ENCODE measurements at places on chromosomes 7 and 10.

DNA sequence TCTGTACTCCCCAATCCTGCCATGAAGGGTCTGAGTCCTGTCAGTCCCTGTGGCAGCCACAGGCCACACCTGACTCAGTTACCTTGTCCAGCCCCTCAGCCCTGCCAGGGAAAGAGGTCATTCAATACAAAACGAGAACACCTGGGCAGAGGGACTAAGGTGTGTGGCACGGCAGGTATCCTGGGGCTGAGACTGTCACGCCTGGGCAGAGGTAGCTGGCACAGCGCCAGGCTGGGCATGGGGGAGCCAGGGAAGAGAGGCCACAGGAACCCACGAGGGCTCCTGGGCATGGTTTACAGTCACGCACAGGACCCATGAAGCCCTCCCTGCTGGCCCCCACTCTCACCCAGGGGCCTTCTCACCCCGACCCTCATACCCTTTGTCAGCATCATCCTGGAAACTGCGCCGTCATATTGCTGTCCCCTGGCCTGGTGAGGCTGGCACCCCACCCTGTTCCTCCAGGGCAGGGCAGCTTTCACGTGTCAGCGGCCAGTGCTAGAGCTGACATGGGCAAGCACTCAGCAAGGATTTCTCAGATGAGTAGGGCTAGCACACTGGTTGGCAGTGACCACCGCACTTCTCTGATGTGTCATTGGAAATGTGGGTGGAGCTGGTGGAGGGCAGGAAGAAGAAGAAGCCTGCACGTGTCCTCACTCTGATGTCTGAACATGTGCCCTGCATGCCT, 42.7 kb downstream of the LRRC18 start:
- no peak for DNase-seq

GRCh38 chr10:75955973-75956502, 524.6 kb downstream of the LRMDA start:
- no peak for DNase-seq

DNA sequence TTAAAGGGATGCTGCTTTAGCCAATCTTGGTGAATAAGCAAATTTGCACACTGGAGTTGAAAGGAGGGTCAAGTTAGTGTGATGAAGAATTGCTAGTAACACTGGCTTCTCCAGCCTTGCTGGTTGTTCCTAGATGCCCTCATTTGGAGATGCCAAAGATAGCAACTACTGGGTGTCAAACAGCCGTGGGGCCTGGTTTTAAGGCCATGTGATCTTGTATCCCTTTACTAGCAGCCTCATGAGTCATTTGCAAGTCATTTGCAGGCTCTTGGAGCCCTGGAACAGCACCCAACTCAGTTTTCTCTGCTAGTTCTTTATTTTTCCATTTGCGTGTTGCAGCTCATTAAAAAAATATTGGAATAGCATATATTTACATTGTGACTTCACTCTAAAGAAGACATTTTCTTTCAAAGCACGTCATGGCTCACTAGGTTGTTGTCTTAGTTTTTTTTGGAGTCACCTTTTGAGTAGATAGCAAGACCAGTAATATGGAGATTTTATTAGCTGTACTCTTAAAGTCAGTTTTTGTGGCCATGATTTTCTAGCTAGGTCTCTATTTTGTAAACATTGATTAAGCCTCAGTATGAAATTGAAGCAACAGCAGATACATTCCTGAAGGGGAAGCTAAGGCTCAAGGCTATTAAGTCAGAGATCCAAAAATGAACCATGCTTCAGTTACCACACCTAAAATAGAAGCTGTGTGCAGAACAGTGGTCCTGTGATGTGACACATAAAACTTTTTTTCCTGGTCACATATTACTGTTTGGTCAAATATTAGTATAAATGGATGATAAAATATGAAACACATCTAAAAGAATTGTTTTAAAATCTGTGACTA, 1.3 kb downstream of the LSMEM1 start:
- DNase-seq = no peak

DNA sequence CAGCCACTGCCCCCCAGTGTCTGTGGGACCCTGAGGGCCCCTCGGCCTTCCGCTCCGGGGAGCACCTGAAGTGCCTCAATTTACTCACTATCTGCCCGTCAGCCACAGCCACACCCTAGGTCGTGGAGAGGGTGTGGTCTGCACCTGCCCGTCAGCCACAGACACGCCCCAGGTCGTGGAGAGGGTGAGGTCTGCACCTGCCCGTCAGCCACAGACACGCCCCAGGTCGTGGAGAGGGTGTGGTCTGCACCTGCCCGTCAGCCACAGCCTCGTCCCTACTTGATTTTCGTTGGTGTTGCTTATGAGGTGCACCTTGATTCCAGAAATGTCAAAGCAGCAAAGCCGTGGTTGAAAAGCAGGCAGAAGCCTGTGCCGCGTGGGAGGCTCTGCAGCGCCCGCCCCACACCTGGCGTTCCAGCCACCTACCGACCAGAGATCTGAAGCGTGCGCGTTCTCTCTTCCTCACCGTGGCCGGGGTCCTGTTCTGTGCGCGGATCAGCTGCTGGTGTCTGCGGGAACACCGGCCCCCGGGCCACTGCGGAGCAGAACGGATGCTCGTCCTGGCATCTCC, 101.6 kb downstream of the DYNC2I1 start:
- DNase-seq = peak; percentile 36

- DNase-seq = no peak
Measured at GRCh38 chr7:125363873-125364272, 434.2 kb upstream of the POT1 start.

DNA sequence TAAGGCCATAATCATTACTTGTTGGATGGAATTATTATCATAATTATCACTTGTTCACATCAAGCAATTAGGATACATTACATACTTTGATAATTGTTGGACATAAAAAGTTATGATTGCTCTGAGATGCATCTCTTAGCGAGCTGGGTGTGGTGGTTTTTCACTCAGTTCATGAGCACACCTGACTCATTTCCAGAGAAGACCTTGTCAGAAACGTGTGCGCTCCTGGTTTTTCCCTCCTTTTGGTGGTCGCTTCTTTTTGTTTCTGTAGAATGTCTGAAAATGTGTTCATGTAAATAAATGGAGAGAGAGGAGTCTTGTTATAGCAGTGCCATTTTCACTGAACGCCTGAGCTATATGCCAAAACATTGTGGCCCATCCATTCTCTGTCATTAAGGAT, 141.3 kb downstream of the PAXIP1 start:
- no peak for DNase-seq

GRCh38 chr10:89516149-89516832, 19.1 kb downstream of the SLC16A12 start:
- no peak for DNase-seq

DNA sequence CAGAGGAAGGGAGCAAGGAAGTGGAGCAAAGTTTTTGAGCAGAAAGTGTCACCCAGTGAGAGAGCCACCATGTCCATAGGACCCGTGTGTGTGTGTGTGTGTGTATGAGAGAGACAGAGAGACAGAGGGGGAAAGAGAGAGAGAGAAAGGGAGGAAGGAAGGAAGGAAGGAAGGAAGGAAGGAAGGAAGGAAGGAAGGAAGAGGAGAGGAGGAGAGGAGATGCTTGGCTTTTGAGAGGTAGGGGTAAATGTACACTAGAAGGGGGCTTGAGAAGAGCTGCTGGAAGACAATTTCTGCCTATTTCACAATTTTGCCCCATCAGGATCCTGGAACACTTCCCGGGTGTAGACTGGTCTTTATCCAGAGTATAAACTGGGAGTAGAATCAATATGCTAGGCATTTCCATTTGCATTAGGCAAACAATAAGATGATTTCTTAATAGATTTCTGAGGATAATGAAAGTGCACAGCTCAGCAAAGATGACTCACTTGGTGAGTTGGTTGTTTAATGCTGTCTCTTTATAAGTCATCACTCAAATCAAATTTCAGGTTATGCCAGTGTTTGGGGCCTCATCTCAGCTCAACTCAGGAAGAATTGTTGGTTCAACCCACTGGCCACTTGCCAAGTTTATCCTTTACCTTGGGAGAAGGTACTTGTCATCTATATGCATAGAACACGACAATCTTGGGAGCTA, 70.0 kb upstream of the FAM13C start:
- no peak for DNase-seq

DNA sequence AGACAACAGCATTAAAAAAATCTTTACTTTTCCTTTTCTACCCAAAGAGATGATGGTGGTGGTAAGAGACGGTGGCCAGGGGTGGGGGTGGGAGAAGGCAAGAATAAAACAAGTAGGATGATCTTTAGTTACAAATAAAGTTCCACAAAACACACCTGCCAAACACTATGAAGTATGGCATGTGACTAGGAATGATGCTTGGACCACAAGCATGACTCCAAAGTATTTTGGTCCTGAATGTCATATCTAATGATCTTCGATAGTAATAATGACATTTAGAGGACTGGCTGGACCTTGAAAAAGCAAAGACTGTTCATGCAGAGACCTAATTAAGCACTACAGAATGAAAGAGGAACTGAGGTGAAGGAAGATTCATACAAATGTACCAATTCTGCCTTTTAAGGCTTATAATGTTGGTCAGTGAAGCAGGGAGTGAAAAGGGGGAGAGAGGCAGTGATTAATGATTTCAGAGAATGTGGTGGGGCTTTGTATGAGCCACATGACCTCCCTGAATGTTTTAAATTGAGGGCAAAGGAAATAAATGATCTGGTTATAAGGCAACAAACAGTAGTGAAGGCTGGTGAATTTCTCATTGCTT, 29.6 kb upstream of the DKK1 start:
- DNase-seq = no peak

- DNase-seq = no peak
Measured at GRCh38 chr7:41731493-41732435, 28.9 kb upstream of the INHBA start.

DNA sequence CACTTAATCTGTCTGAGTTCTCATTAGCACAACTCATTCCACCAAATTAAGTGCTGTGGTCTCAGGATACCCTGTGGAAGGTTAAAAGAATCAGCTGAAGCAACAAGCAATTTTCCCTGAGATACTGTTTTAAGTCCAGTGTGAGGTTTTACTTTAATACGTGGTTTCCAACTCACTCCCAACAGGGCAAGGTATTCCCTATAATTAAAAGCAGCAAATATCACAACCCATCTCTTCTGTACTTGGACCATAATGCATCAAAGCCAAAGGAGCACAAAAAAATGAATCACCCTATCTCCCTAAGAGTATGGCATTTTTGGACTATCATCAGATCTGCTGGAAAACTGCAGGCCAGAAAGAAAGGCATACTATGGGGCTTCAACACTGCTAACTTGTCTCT, 4.9 kb downstream of the CADPS2 start:
- no peak for DNase-seq

DNA sequence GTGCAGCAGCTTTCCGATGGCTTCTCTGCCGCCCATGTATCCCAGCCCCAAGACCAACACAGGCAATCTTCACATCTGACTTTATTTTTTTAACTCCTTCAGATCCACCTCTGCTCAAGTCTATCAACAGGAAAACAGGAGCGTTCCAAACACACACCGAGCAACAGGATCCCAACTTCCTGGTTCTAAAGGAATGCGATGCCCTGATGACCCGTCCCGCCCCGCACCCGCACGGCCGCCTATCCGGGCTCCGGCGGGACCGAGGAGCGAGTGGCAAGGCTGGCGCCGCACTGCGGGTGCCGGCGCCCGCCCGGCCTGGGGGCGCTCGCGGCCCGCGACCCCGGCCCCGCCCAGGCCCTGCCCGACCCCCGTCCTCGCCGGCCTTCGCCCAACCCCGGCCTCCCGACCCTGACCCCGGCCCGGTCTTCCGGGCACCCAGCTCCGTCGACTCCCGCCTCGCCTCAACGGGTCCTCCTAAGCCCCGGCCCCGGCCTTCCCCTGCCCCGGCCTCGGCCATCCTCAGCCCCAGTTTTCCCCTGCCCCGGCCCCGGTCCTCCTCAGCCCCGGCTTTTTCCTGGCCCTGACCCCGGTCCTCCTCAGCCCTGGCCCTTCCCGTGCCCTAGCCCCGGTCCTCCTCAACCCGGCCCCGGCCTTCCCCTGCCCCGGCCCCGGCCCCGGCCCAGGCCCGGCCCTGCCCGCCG, 730 bp downstream of the LARP4B start:
- peak; percentile 13 for DNase-seq

- no peak for DNase-seq
Measured at GRCh38 chr7:91156316-91157185, 107.7 kb upstream of the FZD1 start.

- DNase-seq = no peak
Measured at GRCh38 chr10:63703113-63703670, 182.0 kb downstream of the REEP3 start.

- no peak for DNase-seq
Measured at GRCh38 chr7:132410385-132410784, 165.9 kb downstream of the PLXNA4 start.

- no peak for DNase-seq
Measured at GRCh38 chr7:13262929-13263530, 575.6 kb downstream of the ARL4A start.

DNA sequence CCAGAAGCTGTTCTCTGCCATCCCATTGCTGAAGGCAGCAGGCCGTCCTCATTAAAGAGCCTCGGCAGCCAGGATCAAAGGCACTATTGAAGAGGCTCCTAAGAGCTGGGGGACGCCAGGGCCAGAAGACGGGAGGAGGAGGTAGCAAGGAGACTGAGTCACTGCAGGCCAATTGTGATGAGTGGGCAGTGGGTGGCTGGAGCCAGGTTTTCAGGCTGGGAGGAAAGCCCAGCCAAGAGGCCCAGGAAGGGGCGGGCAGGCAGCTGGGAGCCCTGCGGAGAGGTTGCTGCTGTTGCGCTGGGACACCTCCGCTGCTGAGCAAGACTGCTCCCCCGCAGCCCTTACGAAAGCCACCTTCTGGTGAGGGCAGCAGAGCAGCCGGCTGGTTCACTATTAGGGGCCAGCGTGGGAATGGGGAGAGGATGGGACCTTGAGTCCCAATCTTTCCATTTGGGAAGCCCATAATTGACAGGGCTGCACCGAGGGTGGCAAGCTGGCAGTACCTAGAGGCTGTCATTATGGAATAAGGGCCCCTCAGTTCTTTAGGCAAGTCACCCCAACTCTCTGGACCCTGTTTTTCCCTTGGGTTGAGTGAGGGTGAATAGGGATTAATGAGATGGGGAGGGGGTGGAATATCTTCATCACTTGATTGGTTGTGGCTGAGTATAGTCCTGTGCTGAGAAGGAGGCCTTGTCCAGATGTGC, 48.4 kb downstream of the UNC5B start:
- DNase-seq = no peak

DNA sequence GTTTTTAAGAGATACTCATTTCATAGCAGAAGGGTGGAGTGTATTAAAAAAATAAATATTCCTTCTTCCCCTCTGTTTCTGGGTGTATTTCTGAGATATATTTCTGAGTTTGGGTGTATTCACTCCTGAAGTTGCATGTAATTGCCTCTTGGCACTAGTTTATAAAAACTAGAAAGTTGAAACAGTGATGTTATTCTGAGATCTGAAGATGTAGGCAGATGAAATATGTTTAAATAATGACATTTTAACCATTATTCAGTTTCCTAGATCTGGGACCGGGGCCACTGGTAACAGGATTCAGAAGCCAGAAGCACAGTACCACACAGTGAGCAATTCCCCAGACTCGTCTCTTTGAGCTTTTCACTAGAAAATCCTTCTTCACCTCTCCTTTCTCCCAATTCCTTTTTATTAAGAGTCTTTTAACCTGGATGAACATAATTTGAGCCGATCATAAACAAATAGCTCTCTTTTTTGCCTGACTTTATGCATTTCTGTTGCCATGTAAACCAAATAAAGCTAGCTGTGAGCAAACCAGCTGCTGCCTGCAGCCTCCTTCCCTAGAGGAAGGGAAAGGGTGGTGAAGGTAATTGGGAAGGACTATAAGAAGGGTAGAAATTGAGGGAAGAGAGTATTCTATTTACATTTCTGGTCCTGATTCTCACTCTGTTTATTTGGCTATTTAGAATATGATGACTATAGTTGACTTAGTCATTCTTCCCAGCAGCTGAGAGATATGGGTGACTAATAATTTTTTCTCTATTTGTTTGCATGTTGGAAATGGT, 101.8 kb upstream of the STRIP2 start:
- DNase-seq = no peak
